Activated naive CD4-positive, alpha-beta T cell treated with anti-CD3 and anti-CD28 coated beads for 36 hours (primary cell): ENCODE measurements at places on chromosomes 12 and 14. TPM values are rescaled to one million over a fixed set of nuclear protein-coding genes. Genes with fewer than 3 reads are reported as not detected.

POTEG gene
- not detected for total RNA-seq

CD4 gene
- total RNA-seq, result 155 TPM

HOXC11 gene
- total RNA-seq, result not detected

- H3K4me3 ChIP-seq, result no peak overlapping the region
- H3K4me1 ChIP-seq, result no peaks in the 10 kb centered on the region
- DNase-seq, result no peak
Measured at GRCh38 chr12:27480016-27480415, 33.5 kb downstream of the SMCO2 start.

DNA sequence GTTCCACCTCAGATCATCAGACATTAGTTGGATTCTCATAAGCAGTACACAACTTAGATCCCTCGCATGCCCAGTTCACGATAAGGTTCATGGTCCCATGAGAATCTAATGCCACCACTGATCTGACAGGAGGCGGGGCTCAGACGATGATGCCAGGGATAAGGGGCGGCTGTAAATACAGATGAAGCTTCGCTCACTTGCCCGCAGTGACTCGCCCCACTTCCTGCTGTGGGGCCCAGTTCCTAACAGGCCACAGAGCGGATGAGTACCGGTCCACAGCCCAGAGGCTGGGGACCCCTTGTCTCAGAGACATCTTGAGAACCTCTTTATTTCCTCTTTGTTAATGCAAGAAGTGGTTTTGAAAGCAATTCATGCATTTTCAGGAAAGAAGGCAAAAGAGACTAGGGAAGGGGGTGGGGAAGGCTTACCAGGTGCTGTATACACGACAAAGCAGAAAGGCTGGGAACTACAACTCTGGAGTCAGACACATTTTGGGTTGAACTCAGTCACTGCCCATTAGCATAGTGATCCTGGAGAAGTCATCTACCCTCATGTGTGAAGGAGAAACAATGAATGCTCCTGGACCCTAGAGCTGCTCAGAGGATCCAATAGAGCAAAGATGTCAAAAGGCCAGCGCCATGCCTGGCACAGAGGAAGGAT, 68.7 kb downstream of the EID3 start:
- no peak overlapping the region for H3K4me3 ChIP-seq
- no peaks in the 10 kb centered on the region for H3K36me3 ChIP-seq
- peaks cover 11% of the 10 kb centered on the region for H3K4me1 ChIP-seq
- DNase-seq, result peak; percentile 59

GRCh38 chr14:51744372-51745130, 92.8 kb downstream of the FRMD6 start:
- H3K36me3 ChIP-seq, result no peaks in the 10 kb centered on the region
- H3K4me3 ChIP-seq, result no peak overlapping the region
- no peaks in the 10 kb centered on the region for H3K27me3 ChIP-seq
- H3K4me1 ChIP-seq, result no peaks in the 10 kb centered on the region
- no peak overlapping the region for H3K27ac ChIP-seq

DNA sequence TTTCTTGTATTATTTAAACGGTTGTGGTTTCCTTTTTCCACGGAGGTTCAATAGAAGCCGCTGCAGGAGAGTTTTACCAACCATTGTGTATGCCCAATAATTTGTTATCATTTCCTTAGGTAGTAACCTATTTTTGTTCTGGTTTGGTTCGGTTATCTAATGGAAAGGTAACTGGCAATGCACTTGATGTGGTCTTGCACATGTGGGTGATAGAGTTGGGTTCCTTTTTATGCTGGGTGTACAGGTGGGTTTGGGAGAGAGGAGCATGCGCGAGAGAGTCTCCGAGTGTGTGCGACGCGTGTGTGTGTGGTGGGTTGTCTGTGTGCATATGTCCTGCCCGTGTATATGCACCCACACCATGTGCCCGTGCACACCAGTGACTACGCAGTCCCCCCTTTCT, 102.7 kb upstream of the FKBP4 start:
- peaks cover 25% of the 10 kb centered on the region for H3K4me1 ChIP-seq
- peak overlapping the region; percentile 79 for H3K4me3 ChIP-seq
- peaks cover 6% of the 10 kb centered on the region for H3K27me3 ChIP-seq

DNA sequence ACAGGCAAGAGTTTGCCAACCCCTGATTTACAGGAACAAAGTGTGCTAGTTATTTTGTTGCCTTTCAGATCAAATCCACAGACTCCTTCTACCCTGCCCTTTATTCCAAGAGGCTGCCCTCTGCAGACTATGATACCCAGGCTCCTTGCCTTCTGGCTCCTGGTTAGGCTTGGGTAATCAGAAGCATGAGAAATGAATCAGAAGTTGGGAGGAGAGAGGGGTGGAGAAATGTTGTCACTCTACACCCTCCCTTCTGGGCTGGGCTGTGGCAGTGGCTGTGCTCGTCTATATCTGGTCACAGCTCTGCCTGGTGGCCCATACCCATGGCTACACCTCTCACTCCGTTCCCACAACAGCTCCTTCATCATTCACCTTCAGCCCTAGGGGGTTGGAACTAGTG, 204.6 kb upstream of the PLXNC1 start:
- no peaks in the 10 kb centered on the region for H3K27me3 ChIP-seq
- no peak overlapping the region for H3K4me3 ChIP-seq
- H3K4me1 ChIP-seq, result peaks cover 2% of the 10 kb centered on the region
- no peak overlapping the region for H3K27ac ChIP-seq

DNA sequence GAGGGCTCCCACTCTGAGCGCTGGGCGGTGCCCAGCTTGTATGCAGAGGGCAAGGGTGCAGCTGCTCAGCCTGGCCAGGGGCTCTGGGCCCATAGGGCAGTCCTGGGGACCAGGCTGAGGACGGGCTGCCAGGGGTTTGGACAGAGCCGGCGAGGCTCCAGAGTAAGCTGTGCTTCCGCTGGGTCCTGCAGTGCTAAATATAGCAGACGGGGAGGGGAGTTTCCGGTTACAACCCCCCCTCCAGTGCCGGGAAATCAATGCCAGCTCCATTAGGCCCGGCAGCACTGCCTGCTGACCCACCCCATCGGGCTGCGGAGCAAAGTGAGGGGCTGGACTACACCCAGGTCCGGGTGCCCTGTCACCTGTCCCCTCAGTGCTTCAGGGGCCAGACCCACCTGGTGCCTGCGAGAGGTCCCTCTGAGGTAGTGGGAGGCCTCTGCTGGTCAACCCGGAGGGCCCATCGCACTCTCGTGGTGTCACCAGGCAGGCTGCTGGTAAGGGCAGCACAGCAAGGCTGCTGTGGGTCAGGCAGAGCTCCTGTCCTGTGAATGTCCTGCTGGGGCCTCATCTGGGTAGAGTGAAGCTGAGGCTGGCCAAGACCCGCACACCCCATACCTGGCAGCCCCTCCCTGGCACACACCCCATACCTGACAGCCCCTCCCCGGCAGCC, 2.6 kb upstream of the JAG2 start:
- H3K4me3 ChIP-seq, result no peak overlapping the region
- H3K36me3 ChIP-seq, result no peaks in the 10 kb centered on the region
- H3K4me1 ChIP-seq, result peaks cover 27% of the 10 kb centered on the region
- DNase-seq, result no peak
- H3K27me3 ChIP-seq, result peaks cover 12% of the 10 kb centered on the region

- peaks cover 11% of the 10 kb centered on the region for H3K27me3 ChIP-seq
- no peak overlapping the region for H3K27ac ChIP-seq
- H3K36me3 ChIP-seq, result no peaks in the 10 kb centered on the region
- H3K4me1 ChIP-seq, result no peaks in the 10 kb centered on the region
Measured at GRCh38 chr12:105588106-105588505, 257.6 kb downstream of the C12orf75 start.

GRCh38 chr14:93220509-93220908, 13.5 kb downstream of the UBR7 start:
- no peaks in the 10 kb centered on the region for H3K27me3 ChIP-seq
- no peak for DNase-seq
- H3K4me1 ChIP-seq, result no peaks in the 10 kb centered on the region
- peaks cover 44% of the 10 kb centered on the region for H3K36me3 ChIP-seq
- H3K27ac ChIP-seq, result no peak overlapping the region
